Kidney (tissue), 22 donors: ENCODE measurements at places on chromosomes 7 and 10. TPM values are rescaled to one million over a fixed set of nuclear protein-coding genes. Genes with fewer than 3 reads are reported as not detected.

Gene ZCCHC24
- polyA plus RNA-seq, result 8.4 TPM

DNA sequence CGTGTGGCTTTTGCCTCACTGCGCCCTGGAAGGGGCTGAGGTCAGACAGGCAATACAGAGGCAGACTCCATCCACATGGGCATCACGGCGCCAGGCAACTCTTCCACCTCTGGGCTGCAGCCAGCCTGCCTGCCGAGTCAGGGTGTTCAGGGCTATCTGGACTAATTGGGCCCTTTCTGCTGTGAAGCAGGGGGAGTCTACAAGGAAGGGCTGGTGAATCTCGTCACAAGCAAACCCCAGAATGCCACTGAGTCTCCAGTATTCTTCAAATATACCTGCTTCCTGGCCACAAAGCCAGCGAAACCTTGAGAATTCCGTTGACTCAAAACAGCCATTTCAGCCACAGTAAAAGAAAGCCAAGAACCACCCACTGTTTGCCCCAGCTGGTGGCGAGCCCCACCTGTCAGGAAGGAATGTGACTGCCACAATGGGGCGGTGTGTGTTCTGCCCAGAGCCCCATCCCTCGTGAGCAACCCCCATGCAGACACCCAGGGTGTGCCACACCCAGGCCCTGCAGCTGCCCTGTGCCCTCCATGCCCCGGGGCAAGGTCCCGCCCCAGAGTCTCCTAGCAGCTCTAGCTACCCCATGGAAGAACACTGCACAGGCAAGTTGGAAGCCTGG lies 117.3 kb downstream of the FAM53B start:
- DNase-seq, result no peak

- DNase-seq, result no peak
Observed at GRCh38 chr7:33143996-33144718, 14.8 kb downstream of the BBS9 start.

- DNase-seq, result no peak
Observed at GRCh38 chr10:76285012-76285411, 853.6 kb downstream of the LRMDA start.

Gene WNT16
- not detected for polyA plus RNA-seq

- DNase-seq, result no peak
Observed at GRCh38 chr7:25031432-25031831, 51.5 kb upstream of the OSBPL3 start.

Gene NRCAM
- polyA plus RNA-seq, result 16.8 TPM

DNA sequence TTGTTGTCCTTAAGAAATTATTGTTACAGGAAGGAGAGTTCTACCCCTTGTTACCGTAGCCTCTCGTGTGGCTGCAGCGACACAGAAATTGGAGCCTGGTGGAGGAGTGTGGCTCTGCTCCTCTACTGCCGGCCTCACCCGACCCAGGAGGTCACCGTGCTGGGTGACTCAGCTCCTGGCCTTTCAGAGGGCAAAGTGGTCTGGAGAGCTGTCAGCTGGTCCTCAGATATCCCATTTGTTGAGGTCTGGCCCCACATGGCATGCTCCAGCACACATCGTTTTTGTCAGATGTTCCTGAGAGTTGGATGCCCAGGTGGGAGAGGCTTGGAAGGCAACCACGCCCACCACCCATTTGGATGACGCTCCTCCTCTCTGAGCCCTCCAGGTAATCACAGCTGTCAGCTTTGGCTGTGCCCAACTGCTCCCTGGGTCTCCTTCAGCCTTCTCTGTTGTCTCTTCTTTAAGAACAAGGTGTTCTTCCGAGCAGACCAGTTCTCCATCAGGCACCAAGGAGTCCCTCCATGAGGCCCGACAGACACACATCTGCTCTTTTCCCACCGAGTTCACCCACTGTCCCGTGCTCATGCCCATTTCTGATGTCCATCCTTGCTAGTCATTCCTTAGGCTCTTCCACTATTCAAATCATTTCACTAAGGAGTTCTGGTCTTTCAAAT lies 80.3 kb downstream of the RAMP3 start:
- DNase-seq, result peak; percentile 40

GRCh38 chr7:82110146-82110840 lies 333.3 kb downstream of the CACNA2D1 start:
- DNase-seq, result no peak

DNA sequence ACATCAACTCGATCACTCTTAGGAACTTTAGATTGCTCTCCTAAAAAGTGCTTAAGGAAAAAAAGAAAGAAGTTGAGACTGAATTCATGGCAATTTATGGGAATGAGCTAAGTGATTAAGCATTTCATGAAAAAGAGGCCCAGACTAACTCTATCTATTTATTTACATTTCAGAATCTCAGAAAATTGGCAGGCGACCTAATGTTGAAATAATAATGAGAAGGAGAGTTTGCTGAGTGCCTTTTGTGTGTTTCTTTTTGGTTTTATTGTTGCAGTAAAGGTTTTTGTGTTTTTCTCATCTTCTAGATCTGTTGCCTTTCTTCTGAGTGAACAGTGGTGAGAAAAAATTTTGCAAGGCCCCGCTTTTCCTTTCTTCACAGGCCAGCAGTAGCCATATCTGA lies 3.8 kb downstream of the GRK5 start:
- DNase-seq, result peak; percentile 65

Gene DENND2A
- 6.5 TPM for polyA plus RNA-seq

GRCh38 chr7:106205621-106206222 lies 79.1 kb downstream of the NAMPT start:
- DNase-seq, result no peak

GRCh38 chr7:140057143-140057535 lies 5.6 kb downstream of the PARP12 start:
- DNase-seq, result no peak

GRCh38 chr10:22693371-22693784 lies 21.0 kb downstream of the PIP4K2A start:
- DNase-seq, result no peak

DNA sequence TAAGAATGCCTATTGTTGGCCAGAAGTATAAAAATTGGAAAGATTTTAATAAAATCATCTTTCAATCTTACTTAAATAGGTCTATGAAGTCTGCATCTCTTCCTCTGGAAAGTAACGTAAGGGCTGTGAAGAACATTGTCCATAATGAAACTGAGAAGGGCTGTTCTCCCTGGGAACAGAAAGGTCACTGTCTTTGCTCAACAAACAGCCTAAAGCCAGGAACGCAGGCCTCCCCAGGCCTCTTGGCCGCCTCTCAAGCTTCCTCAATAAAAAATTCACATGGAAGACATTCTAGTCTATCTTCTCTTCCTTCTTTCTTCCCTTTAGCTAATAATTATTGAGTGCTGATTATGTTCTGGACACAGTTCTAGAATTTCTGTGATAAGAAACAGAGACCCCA lies 9.1 kb upstream of the IDI2 start:
- no peak for DNase-seq

GRCh38 chr10:38054361-38054797 lies 39.8 kb upstream of the ZNF37A start:
- no peak for DNase-seq

- DNase-seq, result no peak
Observed at GRCh38 chr10:4945766-4946717, 17.2 kb upstream of the AKR1C1 start.

DNA sequence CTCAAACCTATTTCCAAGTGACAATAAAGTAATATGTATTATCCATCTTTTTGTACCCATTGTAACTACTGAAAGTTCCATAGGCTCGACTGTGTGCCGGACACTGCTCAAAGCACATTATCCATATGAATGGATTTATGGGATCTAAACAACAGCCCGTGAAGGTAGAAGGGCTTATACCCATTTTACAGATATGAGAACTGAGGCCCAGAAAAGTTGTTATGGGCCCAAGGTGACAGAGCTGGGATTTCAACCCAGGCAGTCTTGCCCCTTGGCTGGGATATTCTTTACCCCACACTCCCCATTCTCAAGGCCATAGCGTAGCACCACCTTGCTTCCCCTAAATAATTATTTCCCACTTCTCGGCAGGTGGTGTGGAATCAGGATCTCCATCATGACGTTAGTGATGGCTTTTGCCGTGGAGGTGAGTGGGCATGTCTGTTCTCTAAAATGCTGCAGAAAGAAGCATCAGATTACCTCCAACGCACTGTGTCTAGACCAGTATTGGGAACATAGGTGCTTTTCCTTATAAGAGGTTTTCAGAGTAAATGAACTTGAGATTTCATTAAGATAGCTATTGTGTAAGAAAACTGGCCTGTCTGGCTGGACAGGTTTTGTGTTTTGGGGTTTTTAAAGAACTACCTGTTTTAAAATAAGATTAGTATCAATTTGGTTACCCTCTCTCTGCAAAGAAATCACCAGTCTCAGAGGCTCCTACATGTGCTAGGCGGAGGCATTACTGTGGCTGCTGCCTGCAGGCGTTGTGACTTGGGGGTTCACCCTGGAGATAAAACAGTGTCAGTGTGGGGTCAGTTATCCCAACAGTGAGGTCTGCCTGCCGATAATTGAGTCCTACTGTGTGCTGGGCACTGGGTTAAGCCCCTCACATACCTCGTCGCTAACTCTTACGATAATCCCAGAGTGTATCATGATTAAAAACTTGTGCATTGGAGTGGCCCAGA lies 85.1 kb upstream of the SDK1 start:
- DNase-seq, result peak; percentile 83

Gene HMX2
- polyA plus RNA-seq, result 4.0 TPM

Gene CPED1
- 2.9 TPM for polyA plus RNA-seq

- no peak for DNase-seq
Observed at GRCh38 chr7:105642264-105642663, 61.0 kb upstream of the EFCAB10 start.

GRCh38 chr10:123446449-123447156 lies 219.6 kb upstream of the GPR26 start:
- DNase-seq, result no peak

Gene CALHM2
- polyA plus RNA-seq, result 8.0 TPM

DNA sequence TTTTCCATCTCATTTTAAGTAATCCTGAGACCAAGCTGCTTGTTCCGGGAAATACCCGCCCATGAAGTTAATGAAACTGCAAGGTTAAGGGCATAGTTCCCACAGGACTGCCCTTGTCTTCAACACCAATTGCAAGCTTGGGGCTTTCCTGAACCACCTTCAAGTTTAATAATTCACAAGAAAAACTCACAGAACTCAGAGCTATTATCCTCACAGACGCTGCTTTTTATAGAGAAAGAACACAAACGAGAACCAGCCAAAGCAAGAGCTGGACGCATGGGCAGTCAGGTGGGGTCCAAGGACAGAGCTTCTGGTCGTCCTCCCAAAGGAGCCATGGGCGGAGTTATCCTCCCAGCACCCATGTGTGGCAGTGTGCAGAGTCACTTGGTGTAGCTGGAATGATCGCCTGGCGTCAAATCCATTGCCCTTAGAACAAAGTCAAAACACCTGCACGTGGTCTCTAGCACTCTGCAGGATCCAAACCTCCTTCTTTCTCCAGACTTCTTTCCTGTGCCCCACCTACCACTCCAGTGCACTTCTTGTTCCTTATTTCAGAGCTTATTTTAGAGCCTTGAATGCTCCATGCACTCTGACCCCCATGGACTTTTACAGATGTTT lies 56.7 kb downstream of the SNX10 start:
- peak; percentile 86 for DNase-seq

Gene PLEKHS1
- 0.17 TPM for polyA plus RNA-seq

- no peak for DNase-seq
Observed at GRCh38 chr10:73782749-73783085, 869 bp downstream of the CHCHD1 start.

GRCh38 chr10:91389636-91390512 lies 20.3 kb upstream of the HECTD2 start:
- DNase-seq, result peak; percentile 82

DNA sequence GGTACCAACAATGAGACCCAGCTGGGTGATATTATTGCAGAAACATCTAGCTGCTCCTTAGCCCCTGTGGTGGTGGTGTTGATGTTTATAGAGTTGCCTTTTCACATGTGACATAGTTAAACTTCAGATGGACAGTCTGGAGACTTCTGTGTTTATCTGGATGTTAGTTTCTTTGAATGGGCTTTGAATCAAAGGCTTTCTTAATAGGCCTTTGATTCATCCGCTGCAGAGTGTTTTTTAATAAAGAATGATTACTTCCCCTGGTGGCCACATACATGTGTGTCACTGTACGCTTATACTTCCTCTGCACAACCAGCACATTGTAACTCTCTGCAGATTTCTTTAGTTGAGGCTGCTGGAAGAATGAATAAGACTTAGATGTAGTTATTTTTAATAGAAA lies 221.0 kb downstream of the DYNC1I1 start:
- no peak for DNase-seq
